HuH-7 (cell line): ENCODE measurements at places on chromosomes 12 and 14.
A peak's percentile ranks its signal among the peaks of the same experiment; 100 is the strongest.

GRCh38 chr14:21384494-21384851, 654 bp upstream of the SUPT16H start:
- no peak for DNase-seq

DNA sequence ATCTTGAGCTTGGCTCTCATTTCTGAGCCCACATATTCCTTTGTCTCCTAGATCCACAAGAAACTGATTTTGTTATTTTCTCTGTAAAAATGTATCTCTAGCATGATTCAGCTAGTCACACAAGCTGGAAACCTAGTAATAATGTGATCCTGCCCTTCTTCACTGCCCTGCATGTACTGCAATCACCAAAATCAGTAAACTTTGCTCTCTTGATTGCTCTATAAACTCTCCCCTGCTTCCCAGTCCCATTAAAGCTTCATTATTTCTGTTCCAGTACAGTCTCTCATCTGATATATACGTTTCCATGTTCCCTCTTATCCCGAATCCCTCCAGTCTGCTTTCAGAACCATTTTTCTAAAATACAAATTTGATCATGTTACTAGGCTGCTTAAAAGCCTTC, 166.5 kb downstream of the MSRB3 start:
- DNase-seq = no peak

DNA sequence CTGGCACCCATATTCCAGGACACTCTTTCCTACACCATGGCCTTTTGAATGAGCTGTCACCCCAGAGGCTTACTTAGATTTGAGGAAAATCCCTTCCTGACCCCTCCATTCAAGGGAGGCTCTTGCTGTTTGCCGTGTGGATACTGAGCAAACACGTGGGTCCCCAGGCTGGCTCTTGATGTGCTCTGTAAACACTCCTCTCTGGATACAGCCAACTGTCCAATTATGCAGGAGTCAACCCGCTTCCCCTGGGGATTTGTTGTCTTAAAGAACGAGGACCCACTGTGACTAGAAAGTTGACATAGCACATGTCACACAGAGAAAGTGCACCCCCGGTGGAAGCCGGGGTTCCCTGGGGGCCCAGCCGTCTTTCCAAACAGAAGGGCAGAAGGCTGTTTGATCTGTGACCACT, 75.8 kb upstream of the CEP83 start:
- DNase-seq = peak; percentile 23

DNA sequence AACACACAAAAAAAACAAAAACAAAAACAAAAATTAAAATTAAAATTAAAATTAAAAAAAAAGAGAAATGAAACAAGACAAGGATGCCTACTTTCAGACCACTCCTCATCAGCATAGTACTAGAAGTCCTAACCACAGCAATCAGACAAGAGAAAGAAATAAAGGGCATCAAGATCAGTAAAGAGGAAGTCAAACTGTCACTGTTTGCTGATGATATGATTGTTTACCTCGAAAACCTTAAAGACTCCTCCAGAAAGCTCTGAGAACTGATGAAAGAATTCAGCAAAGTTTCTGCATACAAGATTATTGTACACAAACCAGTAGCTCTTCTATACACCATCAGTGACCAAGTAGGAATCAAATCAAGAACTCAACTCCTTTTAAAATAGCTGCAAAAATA, 29.2 kb downstream of the ALG10 start:
- DNase-seq = no peak

DNA sequence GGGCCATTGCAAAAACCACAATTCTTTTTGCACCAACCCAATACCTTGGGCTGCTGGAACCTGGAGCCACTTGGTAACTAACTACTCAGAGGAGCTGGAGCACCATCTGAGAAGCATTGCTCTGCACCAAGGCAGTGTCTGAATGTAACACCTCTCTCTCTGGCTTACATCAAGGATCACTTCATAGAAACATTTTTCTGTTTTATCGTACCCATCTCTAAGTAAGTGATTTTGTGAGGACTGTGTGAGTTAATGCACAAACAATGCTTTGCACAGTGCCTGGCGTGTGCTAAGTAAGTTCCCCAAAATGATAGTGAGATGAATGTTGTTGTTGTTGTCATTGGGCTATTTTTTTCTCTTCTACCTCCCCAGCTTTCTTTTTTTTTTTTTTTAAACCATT, 111.4 kb downstream of the ADCK1 start:
- no peak for DNase-seq

GRCh38 chr14:77181603-77182437, at the start of gene TMEM63C:
Gene TMEM63C (plus strand): TSS chr14:77181798. CDS start chr14:77218814, 37,016 bp downstream.
- peak; percentile 48 for DNase-seq

GRCh38 chr14:55107766-55108554, 21.1 kb upstream of the LGALS3 start:
- DNase-seq = no peak

DNA sequence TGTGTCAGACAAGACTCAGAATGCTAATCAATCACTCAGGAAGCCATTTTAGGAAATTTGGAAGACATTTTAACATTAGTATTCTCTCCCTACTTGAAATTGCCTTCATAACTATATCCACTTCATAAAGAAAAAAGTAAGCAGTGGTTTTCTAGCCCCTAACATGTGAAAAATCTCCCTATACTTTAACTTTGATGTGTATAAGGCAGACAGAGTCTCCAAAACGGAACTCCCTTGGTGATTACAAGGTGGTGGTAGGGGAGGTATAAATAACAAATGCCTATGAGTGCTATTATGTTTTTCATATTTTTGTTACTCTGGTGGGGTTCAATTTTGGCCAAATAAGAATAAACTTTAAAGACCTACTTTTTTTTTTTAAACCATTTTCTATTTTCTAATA, 300.3 kb downstream of the BTG1 start:
- DNase-seq = no peak

GRCh38 chr12:104682790-104683279, 226.1 kb downstream of the CHST11 start:
- no peak for DNase-seq

DNA sequence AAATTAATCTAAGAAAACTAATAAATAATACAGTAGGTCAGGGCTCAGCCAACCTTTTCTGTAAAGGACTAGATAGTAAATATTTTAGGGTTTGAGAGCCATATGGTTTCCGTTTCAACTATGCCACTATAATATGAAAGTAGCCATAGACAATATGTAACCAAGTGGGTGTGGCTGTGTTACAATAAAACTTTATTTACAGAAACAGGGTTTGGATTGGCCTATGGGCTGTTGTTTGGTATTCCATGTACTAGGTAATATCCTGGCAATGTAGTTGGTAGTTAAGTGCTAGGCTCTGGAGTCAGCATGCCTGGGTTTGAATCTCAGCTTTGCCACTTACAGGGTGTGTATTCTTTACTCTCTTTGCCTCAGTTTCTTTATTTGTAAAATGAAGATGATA, 156.5 kb upstream of the RPH3A start:
- no peak for DNase-seq

- DNase-seq = no peak
These were observed 252.5 kb upstream of the TMPO start for GRCh38 chr12:98262902-98263301.

- DNase-seq = no peak
These were observed 340.2 kb downstream of the MED13L start for GRCh38 chr12:115936997-115937916.

- no peak for DNase-seq
These were observed 183.9 kb downstream of the ETV6 start for GRCh38 chr12:11833174-11833895.

- DNase-seq = no peak
These were observed 11.7 kb downstream of the BATF start for GRCh38 chr14:75533791-75534555.

GRCh38 chr14:91866511-91867295, 633 bp downstream of the TC2N start:
- no peak for DNase-seq

GRCh38 chr14:28142400-28143015, 624.1 kb upstream of the FOXG1 start:
- DNase-seq = no peak

GRCh38 chr12:70842942-70843341, 77.6 kb downstream of the PTPRR start:
- no peak for DNase-seq

DNA sequence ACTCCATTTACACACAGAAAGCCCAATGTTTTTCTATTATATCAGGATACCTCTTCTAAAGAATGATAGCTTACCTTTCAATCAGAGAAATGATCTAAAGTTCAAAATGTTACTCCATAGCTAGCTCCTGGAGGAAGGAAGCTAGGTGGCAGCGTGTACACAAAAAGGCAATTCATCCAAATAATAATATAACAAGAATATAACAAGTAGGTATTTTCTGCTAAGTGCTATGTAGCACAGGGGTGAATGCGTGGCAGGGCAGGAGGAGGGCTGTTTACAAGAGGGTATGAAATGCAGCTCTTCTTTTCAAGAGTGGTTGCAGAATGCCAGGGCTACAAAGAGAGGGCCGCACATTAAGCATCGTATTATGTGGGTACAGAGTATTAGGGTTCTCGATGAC, 663 bp upstream of the SNAPC1 start:
- no peak for DNase-seq

GRCh38 chr12:2891240-2892053, 756 bp downstream of the TULP3 start:
- no peak for DNase-seq

DNA sequence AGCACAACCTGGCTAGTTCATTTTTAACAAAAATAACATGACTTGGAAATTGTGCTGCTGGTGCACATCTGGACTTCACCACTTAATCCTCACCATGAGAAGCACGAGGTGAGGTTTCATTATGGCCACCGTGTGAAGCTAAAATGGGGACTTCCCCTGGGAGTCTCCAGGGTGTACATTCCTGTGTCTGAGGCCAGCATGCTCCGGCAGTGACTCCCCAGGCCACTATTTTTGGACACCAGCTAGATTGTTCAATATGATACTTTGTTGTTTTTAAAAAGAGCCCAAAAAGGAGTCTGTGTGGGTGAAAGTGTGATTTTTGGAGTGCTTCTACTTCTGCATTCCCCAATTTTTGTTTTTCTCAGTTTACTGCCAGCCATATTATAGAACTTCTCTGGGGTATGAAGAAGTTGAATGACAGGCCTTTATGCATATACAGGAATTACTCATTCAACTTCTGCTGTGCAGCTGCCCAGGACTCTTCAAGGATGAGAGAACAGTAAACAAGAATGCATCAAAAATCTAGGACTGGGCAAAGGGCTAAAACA, 16.9 kb upstream of the AICDA start:
- DNase-seq = no peak

DNA sequence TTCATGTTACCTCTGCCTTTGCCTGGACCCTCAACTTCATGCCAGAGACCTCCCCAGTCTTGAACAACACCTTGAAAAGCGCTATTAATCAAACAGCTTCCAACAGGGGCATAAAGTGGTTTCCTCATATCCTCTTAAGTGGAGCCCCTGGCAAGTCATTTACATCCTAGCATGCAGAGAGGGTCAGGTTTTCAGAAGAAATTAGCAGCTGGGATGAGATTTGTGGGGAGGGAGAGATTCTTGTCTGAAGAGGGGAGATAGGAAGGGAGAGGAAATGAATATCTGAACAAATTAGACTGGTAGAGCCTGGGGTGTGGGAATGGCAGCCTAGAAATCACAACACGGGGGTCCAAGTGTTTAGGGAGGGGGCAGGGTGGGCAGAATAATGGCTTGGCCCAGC, 45.6 kb downstream of the CALM1 start:
- DNase-seq = no peak

GRCh38 chr12:10362828-10363657, 26.8 kb downstream of the KLRK1 start:
- no peak for DNase-seq

DNA sequence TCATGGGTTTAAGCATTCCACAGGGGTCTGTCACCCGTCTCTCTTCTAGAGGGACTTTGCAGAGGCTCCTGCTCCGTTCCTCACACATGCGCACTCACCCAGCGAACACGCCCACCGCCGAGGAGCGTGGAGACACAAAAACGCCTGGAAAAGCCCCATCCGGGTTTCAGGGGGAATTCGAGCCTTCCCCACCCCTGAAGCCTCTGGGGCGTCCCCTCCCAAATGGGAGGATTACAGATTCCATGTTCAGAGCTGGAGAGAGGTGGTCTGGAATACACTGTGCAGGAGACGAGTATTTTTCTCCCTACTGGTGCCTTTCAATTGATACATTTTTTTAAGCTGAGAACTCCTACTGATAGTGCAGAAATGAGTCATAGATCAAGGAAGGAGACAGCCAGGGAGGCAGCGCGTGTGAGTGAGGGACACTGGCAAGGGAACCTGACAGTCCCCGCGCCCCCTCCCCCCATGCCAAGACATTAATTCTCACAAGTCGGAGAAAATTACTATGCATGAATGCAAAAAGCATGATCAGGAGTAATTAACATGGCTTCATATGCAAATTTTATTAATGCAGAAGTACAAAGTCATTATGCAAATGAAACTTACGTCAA, 36.9 kb downstream of the BCL11B start:
- no peak for DNase-seq
